Tongue (tissue), 3 donors: ENCODE measurements at places on chromosomes 5 and 9. TPM values are rescaled to one million over a fixed set of nuclear protein-coding genes. Genes with fewer than 3 reads are reported as not detected.

Gene AK8
- 0.31 TPM for total RNA-seq

Gene LAMC3
- total RNA-seq = 6.4 TPM

Gene NFIB
- total RNA-seq = 161 TPM

Gene NAIP
- total RNA-seq = 11.6 TPM

Gene SLC6A3
- 0.10 TPM for total RNA-seq

Gene ALDH7A1
- 45.2 TPM for total RNA-seq
